ENCODE measurements at places on chromosomes 16 and 17.

DNA sequence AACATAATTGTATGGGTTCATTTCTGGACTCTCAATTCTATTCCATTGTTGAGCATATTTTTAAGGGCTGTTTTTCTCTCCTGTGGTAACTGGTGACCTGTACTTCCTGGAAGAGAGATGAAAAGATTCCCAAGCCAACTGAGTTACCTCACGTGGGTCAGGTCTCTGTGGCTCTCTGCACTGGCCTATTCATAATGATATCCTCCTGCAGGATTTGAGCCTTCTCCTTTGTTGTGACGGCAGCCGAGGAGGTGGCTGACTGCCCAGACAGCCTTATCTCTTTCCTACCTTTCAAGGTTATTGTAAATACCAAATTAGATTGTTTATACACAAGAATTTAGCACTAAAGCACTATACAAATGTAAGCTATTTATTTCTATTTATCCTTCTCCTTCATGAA, 2.7 kb upstream of the ACE start:
- peak; percentile 84 for DNase-seq

- no peak for DNase-seq
These were observed 4.3 kb upstream of the PITPNC1 start for GRCh38 chr17:67372751-67373150.

- DNase-seq = no peak
These were observed 31.2 kb downstream of the XYLT1 start for GRCh38 chr16:17439580-17439979.

DNA sequence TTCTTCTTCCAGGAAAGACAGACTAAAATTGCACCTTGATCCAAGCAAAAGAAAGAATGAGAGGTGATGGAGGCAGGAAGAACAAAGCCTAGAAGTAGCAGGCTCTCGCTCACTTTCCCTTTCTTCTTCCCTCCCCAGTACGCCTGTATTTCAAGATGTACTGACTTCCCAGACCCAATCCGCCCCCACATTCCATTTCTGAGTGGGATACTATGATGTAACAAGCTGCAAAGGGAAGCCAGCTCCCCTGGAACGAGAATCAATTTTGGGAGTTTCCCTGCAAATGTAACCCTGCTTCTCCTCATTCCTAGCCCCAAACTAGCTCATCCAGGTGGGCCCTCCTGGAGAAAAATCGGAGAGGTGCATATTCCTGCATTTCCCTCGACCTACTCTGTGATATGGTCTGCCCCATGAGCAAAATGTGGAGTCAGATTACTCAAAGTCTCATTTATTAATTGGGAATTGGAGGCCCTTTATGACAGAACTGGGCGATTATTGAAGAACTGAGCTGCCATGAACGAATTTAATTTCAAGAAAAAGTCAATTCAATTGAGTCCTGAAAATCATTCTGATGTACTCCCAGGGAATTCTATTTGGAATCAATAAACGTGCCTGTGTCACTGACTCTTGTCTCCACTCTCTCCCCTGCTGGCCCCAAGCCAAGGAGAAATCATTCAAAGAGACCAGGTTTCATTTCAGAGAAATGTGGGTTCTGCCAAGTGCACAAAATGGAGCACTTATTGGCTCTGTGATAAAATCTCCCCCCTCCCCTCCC, 398.9 kb downstream of the SHISA9 start:
- no peak for DNase-seq

Measured in NCI-H2029 (cell line).